Esophagus squamous epithelium (tissue), 5 donors: ENCODE measurements at places on chromosomes 7 and 10.

DNA sequence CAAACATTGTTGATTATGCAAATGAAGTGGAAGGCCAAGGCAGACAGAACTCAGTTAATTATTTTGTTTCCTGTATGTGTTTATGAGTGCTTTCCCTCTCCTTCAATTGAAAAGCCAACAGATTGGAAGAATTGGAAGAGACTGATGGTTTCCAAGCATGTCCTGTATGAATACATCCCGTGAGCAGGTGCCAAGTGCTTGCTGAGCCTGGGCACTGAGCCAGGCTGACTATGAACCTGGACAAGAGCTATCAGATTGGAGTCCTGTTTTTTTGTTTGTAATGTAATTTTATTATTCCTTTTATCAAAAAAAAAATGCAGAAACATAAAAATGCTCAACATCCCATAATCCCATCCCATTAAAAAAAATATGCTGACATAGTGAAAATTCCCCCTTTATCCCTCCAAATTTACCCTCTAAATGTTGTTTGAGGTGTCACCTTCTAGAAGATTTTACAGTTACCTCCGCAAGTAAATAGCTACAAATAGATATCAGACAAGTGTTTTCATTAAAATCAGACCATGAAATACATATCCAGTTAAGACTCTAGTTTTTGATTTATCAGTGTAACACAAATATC lies 449.5 kb downstream of the GRID1 start:
- no peak for DNase-seq
- H3K4me1 ChIP-seq = peaks cover 34% of the 10 kb centered on the region
- H3K27me3 ChIP-seq = no peaks in the 10 kb centered on the region
- H3K4me3 ChIP-seq = no peak overlapping the region

GRCh38 chr10:131694781-131695495 lies 205.9 kb upstream of the PPP2R2D start:
- H3K4me3 ChIP-seq = no peak overlapping the region
- no peak overlapping the region for H3K27ac ChIP-seq
- H3K36me3 ChIP-seq = no peaks in the 10 kb centered on the region
- H3K4me1 ChIP-seq = no peaks in the 10 kb centered on the region

- no peak overlapping the region for H3K4me3 ChIP-seq
- no peak for DNase-seq
- H3K4me1 ChIP-seq = no peaks in the 10 kb centered on the region
Observed at GRCh38 chr10:116398224-116398623, 29.4 kb upstream of the PNLIPRP3 start.

GRCh38 chr10:120005207-120006201 lies 113.0 kb downstream of the SEC23IP start:
- no peaks in the 10 kb centered on the region for H3K4me1 ChIP-seq
- no peak overlapping the region for H3K4me3 ChIP-seq
- no peak overlapping the region for H3K27ac ChIP-seq

DNA sequence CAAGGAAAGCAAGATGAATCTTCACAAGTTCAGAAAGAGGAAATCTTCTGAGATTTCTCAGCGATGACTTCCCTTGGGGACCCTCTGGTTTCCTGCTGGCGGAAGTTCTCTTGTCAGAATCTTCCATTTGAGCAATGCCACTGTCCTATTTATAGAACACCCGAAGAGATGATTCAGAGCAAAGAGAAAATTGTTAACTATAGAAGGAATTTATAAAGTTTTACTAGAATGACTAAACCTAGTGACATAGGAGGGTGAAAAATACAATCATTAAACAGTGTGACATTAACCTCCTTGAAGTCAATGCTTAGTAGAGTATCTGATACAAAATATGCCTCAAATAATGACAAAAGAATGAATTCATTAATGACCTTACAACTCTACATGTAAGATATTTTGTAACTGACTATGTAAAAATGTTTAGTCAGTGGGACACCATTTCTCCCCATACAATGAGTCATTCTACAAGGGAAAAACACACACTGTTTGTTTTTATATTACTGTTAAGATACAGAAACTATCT lies 206.5 kb upstream of the CNTNAP2 start:
- H3K27me3 ChIP-seq = no peaks in the 10 kb centered on the region
- H3K4me3 ChIP-seq = no peak overlapping the region
- H3K36me3 ChIP-seq = no peaks in the 10 kb centered on the region
- no peak overlapping the region for H3K27ac ChIP-seq
- DNase-seq = no peak
- H3K4me1 ChIP-seq = no peaks in the 10 kb centered on the region

GRCh38 chr10:19904202-19904661 lies 88.0 kb downstream of the PLXDC2 start:
- H3K27ac ChIP-seq = no peak overlapping the region
- DNase-seq = no peak
- no peaks in the 10 kb centered on the region for H3K27me3 ChIP-seq

DNA sequence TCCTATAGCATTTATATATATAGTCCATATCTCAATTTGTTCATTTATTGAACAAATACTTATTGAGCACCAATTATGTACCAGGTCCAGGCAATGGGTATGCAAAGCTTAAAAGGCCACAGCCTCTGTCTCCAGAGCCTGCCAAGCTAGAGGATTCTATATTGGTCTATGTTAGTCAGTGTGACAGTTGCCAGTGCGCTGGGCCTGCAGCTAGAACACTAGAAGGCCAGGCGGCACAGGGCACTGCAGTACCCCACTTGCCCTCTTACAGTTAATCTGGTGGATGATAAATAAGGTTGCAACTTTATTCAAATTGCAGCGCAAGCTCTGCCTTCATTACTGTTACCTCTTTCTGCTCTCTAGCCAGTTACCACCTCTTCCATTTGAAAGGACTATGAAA lies 68.8 kb downstream of the PPP1R3C start:
- no peak for DNase-seq
- H3K4me1 ChIP-seq = no peaks in the 10 kb centered on the region
- no peak overlapping the region for H3K4me3 ChIP-seq

DNA sequence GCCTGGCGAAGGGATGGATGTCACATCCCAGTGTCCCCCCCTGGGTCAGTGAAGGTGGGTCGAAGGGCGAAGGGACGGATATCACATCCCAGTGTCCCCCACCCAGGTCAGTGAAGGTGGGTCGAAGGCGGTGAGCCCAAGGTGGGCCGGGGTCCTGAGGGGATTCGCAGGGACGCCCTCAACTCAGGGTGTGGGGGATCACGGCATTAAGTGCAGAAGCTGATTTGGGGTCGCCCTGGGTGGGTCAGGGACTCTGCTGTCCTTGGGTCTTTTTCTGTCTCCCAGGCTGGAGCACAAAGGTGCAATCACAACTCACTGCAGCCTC lies 21.9 kb downstream of the ADAP1 start:
- no peaks in the 10 kb centered on the region for H3K36me3 ChIP-seq
- H3K27me3 ChIP-seq = no peaks in the 10 kb centered on the region
- H3K4me1 ChIP-seq = no peaks in the 10 kb centered on the region
- H3K27ac ChIP-seq = no peak overlapping the region
- H3K4me3 ChIP-seq = no peak overlapping the region

DNA sequence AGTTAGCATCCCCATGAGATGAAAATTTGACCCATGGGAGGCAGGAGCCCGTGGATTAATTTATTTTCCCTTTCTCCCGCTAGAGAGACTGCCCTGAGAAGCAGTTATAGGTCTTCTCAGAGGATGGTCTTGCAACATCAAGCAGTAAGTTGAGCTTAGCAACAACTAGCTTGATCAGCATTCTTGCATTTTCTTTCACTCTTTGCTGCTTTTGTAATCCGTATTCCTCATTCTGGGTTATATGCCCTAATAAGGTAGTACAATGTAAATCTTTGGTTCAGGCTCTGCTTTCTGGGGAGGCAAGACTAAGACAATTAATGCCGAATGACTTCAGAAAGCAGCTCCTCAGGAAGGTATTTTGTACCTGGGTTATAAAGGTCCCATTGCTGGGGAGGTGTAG lies 146.8 kb downstream of the FZD1 start:
- no peak overlapping the region for H3K27ac ChIP-seq
- H3K36me3 ChIP-seq = no peaks in the 10 kb centered on the region
- no peaks in the 10 kb centered on the region for H3K27me3 ChIP-seq

- H3K4me3 ChIP-seq = no peak overlapping the region
- H3K36me3 ChIP-seq = no peaks in the 10 kb centered on the region
Observed at GRCh38 chr7:115056019-115056418, 134.1 kb downstream of the MDFIC start.
